ENCODE measurements at places on chromosomes 12 and 14. TPM values are rescaled to one million over a fixed set of nuclear protein-coding genes. Genes with fewer than 3 reads are reported as not detected.
A peak's percentile ranks its signal among the peaks of the same experiment; 100 is the strongest.

GLS2 gene
- 3.5 TPM for total RNA-seq

TAS2R46 gene
- total RNA-seq: 1.8 TPM

CLEC4C gene
- total RNA-seq: not detected

AMDHD1 gene
- 7.0 TPM for total RNA-seq

CLEC2B gene
- 0.44 TPM for total RNA-seq

BBOF1 gene
- total RNA-seq: 9.1 TPM

RTL1 gene
- total RNA-seq: 0.31 TPM

LACRT gene
- total RNA-seq: not detected

SLC17A8 gene
- 0.78 TPM for total RNA-seq

FAM90A1 gene
- total RNA-seq: 0.38 TPM

GLI1 gene
- 1.0 TPM for total RNA-seq

BCL11B gene
- total RNA-seq: 3.0 TPM

GZMB gene
- 1.6 TPM for total RNA-seq

- ATAC-seq: no peak
Observed at GRCh38 chr12:80382254-80382653, 61.8 kb upstream of the PTPRQ start.

DNA sequence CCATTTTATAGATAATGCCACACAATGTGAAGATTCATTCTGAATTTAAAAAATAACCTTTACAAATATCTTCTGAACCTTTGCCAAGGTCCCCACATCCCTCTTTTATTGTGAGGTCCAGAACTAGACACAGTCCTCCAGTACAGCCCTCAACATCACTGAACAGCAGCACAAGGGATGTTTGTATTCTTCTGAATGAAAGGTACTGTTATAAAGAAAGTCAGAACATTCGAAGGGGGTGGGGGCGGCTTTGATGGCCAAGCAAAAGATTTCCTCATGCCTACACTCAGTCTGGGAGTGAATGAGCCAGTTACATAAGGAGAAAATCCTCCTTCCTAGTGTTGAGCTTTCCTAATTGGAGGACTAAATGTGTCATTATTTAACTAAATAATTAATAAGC, 77.3 kb downstream of the PPM1A start:
- no peak for ATAC-seq

DNA sequence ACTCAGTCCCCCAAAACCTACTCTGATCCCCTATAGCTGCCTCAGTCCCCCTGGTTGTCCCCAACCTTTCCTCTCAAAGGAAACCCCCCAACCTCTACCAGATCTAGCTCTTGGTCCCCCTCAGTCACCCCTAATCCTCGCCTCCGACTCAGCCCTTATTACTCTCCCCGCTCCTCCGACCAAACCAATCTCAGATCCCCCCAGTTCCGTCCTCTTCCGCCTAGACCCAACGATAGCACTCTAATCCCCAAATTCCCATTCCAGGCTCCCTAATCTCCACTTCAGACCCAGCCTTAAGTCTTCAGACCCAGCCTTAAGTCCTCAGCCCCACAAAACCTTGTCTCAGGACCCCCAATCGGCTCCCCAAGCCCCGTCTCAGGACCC, 612 bp downstream of the VPS37B start:
- peak; percentile 7 for ATAC-seq

GRCh38 chr14:39181026-39181692, 6.1 kb downstream of the PNN start:
- no peak for ATAC-seq

- no peak for ATAC-seq
Observed at GRCh38 chr14:84152452-84152851, 1377.5 kb upstream of the FLRT2 start.

GRCh38 chr12:82627799-82628198, 58.9 kb upstream of the TMTC2 start:
- ATAC-seq: peak; percentile 46

GRCh38 chr12:133083345-133083744, 2.6 kb downstream of the ZNF140 start:
- no peak for ATAC-seq

- no peak for ATAC-seq
Observed at GRCh38 chr12:97967831-97968230, 505.2 kb downstream of the RMST start.

DNA sequence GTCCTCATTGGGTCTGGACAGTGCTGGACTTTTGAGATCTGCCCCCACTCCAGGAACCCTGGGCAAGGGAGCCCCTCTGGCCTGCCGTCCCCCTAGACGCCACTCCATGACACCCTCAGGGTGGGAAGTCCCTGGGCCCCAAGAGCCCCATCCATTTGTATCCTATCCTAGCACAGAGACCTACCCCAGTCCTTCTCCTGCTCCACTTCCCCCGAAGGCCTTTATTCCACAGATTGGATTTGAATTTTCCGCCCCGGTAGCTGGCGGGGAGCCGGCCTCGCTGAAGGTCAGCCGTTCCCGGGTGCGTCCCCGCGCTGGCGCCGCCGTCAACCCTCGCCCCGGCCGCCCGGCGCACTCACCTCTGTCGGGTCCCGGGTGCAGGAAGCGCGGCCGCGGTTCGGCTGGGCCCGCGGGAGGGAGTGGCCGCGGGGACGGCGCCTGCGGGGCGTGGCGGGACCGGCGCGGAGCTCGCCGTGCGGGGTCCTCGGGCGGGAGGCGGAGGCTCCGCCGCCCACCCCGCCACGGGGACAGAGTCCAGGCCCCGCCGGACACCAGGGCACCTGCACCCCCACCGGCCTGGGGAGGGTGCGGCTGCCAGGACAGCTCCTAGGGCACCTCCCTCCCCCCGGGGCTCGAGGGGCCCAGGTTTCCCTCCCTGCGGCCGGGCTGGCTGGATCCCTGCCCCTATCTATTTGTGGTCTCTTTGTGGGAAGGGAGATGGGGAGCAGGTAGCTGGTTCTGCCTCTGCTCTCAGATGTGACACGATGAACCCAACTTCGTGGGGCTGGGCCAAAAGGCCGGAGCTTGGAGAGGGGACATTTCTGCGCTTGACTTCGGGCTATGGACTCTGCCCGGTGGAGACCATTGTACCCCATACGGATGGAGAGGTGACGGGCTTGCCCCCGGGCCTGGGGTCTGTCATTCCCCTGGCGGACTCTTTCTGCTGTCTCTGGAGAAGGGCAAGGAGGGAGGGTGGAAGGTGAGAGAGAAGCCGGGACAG, 19.9 kb upstream of the GPR68 start:
- ATAC-seq: peak; percentile 74

GRCh38 chr12:45458854-45459807, 243.2 kb downstream of the ANO6 start:
- no peak for ATAC-seq

GRCh38 chr12:72390146-72390545, 118.0 kb downstream of the TRHDE start:
- ATAC-seq: no peak

DNA sequence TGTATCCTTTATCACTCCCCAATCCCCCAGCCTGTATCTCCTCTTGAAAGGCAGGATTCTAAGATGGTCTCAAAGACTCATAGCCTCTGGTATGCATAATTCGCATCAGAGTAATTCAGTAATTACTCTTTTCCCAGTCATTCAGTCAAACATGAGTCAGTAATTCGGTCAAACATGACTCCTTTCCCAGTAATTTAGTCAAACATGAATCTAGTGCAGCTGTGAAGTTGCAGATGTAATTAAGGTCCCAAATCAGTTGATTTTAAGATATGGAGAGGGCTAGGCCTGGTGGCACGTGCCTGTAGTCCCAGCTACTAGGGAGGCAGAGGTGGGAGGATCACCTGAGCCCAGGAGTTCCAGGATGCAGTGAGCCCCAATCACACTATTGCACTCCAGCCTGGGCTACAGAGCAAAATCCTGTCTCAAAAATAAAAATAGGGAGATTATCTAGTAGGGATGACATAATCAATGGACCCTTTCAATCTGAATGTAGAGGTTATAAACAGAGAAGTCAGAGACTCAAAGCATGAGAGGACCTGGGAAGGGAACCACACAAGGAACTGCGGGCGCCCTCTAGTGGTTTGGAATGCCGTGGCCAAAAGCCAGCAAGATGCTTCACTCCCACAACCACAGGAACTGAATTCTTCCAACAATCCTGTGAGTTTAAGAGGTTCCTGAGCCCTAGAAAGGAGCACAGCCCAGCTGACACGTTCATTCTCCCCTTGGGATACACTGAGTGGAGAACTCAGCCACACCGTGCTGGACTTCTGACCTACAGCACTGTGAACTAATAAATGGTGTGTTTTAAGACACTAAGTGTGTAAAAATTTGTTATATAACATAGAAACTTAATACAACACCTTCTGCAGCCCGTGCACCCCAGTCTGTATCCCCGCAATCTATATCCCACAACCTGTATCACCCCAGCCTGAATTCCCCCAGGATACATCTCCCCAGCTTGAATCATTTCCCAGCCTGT, 14.3 kb upstream of the ARMH4 start:
- ATAC-seq: peak; percentile 72

DNA sequence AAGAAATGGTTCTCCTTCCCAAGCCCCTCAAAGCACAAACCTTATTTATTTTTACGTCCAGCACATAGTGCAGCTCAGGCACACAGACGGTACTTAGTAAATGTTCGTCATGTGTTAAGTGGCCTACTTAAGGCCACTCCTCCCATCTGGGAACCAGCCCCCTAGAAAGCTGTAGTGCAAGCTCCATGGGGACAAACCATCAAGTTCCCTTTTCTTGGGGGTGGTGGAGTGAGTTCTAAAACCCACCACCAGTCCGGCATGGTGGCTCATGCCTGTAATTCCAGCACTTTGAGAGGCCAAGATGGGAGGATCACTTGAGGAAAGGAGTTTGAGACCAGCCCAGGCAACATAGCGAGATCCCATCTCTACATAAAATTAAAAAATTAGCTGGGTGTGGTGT, 49.4 kb downstream of the PITPNM2 start:
- no peak for ATAC-seq

- ATAC-seq: peak; percentile 87
Observed at GRCh38 chr12:13233830-13234641, 37.5 kb downstream of the EMP1 start.

GRCh38 chr12:4282103-4282891, 8.7 kb downstream of the CCND2 start:
- no peak for ATAC-seq

GRCh38 chr14:99425272-99425681, 55.4 kb downstream of the SETD3 start:
- ATAC-seq: no peak

- peak; percentile 38 for ATAC-seq
Observed at GRCh38 chr14:50335989-50336824, 24.1 kb downstream of the DMAC2L start.

GRCh38 chr12:124506832-124507153, 60.6 kb downstream of the NCOR2 start:
- no peak for ATAC-seq

GRCh38 chr12:63917864-63918799, 73.6 kb downstream of the SRGAP1 start:
- peak; percentile 79 for ATAC-seq

GRCh38 chr12:67798768-67799167, 150.2 kb downstream of the DYRK2 start:
- no peak for ATAC-seq

DNA sequence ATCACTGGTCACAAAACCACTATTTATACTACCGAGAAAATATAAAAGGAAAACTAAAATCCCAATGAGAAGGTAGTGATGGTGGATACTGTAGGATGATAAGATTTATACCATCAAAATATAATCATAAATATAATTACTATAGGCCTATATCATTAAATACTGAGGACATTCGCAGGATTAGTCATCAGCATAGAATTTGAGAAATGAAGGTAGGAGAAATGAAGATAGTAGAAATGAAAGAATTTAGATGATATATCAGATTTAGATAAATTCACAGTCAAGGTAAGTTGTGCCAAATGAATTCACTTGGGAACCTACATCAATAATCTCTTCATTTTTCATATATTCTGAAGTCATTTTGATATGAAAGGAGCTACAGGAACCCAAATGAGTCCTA, 82.8 kb downstream of the DAAM1 start:
- no peak for ATAC-seq

DNA sequence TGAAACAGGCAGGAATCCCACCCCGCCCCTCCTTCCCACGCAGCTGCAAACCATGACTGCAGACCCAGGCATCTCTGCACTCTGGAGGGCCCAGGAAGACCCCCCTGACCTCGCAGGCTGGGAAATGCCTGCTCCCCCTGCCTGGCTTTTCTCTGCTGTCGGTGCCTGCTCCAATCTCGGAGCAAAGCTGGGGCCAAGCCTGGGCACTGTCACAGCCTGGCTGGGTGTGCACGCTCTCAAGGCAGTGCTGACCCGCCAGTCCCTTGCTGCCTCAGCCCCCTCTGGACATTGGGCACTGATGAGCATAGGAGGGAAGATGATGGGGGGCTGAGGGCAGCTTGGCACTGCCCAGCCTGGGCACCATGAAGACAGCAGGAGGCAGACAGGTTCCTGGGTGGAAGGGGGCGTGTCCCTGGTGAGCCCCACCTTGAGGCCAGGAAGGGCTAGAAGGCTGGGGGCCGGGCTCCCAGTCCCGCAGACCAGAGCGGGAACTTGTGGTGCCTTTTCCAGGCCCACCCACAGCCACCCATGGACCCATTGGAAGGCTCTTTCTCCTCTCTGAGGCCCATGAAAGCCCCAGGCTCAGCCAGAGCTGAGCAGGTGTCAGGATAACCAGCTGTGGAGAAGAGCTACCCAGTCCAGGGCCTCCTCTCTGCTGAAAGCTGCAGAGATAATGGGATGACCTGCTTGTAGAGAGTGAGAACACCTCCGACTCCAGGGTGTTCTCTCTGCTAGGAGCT, 10.7 kb upstream of the ZNF605 start:
- ATAC-seq: no peak

GRCh38 chr12:19248929-19249602, 119.5 kb downstream of the PLEKHA5 start:
- ATAC-seq: no peak

- no peak for ATAC-seq
Observed at GRCh38 chr12:79448816-79449215, 241.9 kb downstream of the PAWR start.

Measured in motor neuron (in vitro differentiated cells).